A549 treated with ZK216348 at 1 μM for 4 hours (cell line): ENCODE measurements at places on chromosomes 4 and X. TPM values are rescaled to one million over a fixed set of nuclear protein-coding genes. Genes with fewer than 3 reads are reported as not detected.

HTRA3 gene
- 12.6 to 21.9 TPM (median 19.9 TPM) in 5 replicates for total RNA-seq

CSN2 gene
- total RNA-seq, result not detected in 5 replicates

EIF4E gene
- total RNA-seq, result 70.1 to 191 TPM (median 85.5 TPM) in 5 replicates

RS1 gene
- not detected in 5 replicates for total RNA-seq

PPARGC1A gene
- 0.05 to 0.11 TPM in 2 of 5 replicates, not detected in the others for total RNA-seq

NAP1L3 gene
- 0.25 to 0.92 TPM (median 0.33 TPM) in 5 replicates for total RNA-seq

UGT2A1 gene
- not detected in 5 replicates for total RNA-seq

MAGEB17 gene
- not detected in 5 replicates for total RNA-seq

EREG gene
- total RNA-seq, result 13.3 to 34.4 TPM (median 26.5 TPM) in 5 replicates

IRAK1 gene
- total RNA-seq, result 150 to 229 TPM (median 227 TPM) in 5 replicates

SULT1B1 gene
- total RNA-seq, result 0.02 TPM in 1 of 5 replicates, not detected in the others

RHOXF2B gene
- total RNA-seq, result not detected in 5 replicates

GABRB1 gene
- not detected in 5 replicates for total RNA-seq

GUCY1A1 gene
- not detected in 5 replicates for total RNA-seq

F11 gene
- total RNA-seq, result not detected in 5 replicates

ACOX3 gene
- 7.8 to 11.0 TPM (median 9.7 TPM) in 5 replicates for total RNA-seq

ITGB1BP2 gene
- total RNA-seq, result 0.83 to 1.5 TPM (median 0.99 TPM) in 5 replicates

TMEM255A gene
- total RNA-seq, result 0.11 to 0.16 TPM (median 0.14 TPM) in 5 replicates

NOX1 gene
- total RNA-seq, result 0.11 to 0.20 TPM in 2 of 5 replicates, not detected in the others

NPY5R gene
- total RNA-seq, result not detected in 5 replicates

SPANXD gene
- total RNA-seq, result 0.46 TPM in 1 of 5 replicates, not detected in the others

IL13RA1 gene
- total RNA-seq, result 40.5 to 63.9 TPM (median 57.5 TPM) in 5 replicates

NHS gene
- 2.3 to 4.3 TPM (median 2.9 TPM) in 5 replicates for total RNA-seq

NAT8L gene
- 6.2 to 15.6 TPM (median 15.4 TPM) in 5 replicates for total RNA-seq

MED28 gene
- total RNA-seq, result 24.0 to 45.7 TPM (median 26.9 TPM) in 5 replicates

SPANXN3 gene
- not detected in 5 replicates for total RNA-seq

CLDN24 gene
- not detected in 5 replicates for total RNA-seq

TCP11X2 gene
- total RNA-seq, result not detected in 5 replicates

MAGEA1 gene
- total RNA-seq, result 0.09 to 0.28 TPM (median 0.18 TPM) in 4 of 5 replicates, not detected in the other

KLF8 gene
- total RNA-seq, result 0.07 to 0.14 TPM in 2 of 5 replicates, not detected in the others

FAM184B gene
- 0.02 to 0.07 TPM (median 0.04 TPM) in 5 replicates for total RNA-seq

SGCB gene
- 15.3 to 26.5 TPM (median 16.9 TPM) in 5 replicates for total RNA-seq

SOWAHB gene
- not detected in 5 replicates for total RNA-seq

ERAS gene
- total RNA-seq, result 0.19 TPM in 1 of 5 replicates, not detected in the others

DCLK2 gene
- total RNA-seq, result 8.2 to 10.3 TPM (median 9.8 TPM) in 5 replicates

GLOD5 gene
- total RNA-seq, result not detected in 5 replicates

SMIM10L2A gene
- 0.13 to 0.23 TPM (median 0.18 TPM) in 5 replicates for total RNA-seq

CXorf66 gene
- total RNA-seq, result not detected in 5 replicates

TCEAL2 gene
- total RNA-seq, result not detected in 5 replicates

NDST4 gene
- not detected in 5 replicates for total RNA-seq
